Ovary (tissue), 10 donors: ENCODE measurements at places on chromosomes 13 and 19.

DNA sequence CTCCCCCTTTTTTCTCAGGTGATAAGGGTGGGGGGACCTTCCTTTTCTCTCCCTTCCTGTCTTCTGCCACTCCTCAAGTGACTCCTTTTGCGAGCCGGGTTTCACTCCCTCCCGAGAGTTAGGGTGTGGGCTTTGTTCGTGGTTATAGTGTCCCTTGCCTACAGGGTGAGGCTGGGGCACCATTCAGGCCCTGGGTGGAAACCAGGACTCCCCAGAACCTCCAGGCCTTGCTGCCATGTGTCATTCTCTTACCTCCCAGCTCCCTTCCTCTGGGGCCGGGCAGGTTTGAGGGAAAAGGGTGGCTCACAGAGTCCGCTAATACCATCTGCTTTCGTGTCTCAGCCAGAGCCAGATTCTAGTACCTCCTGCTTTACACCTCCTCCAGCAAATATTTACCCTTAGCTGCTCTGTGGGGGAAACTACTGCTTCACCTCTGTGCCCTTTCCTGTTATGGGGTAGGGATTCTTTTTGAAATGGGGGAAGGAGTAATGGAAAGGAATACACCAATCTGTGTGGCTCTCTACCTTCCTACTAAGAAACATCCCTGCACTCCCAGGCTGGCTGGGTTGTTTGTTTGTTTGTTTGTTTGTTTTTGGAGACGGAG is 2.8 kb downstream of the ACTN4 start:
- DNase-seq: no peak

DNA sequence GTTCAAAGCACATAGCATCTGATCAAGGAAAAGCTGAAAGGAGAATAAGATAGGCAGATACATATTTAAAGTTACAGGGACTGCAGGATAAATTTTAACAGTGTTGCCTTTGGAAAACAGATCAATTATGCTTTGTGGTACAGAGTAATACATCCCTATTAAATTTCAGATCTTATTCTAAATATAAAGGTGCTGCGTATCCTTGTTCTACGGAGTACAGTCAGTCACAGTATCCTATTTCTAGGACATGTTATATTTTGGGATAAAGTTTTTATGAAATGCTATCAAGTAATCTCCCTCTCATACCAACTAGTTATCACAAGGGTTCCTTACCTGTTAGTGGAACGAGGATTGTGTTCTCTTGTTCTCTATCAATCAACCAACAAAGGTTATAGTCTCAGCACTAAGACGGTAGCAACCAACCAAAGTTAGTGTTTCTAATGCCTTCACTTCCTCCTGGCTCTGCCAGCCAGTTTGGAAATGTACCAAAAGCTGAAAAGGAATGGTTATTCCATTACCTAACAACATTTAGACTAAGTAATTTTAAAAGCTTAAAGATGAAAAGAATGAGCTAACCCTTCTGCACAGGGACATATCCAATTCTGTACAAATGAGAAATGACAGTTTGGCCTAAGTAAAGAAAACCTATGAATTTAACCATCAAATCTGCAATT is 35.2 kb downstream of the TSC22D1 start:
- DNase-seq: no peak

DNA sequence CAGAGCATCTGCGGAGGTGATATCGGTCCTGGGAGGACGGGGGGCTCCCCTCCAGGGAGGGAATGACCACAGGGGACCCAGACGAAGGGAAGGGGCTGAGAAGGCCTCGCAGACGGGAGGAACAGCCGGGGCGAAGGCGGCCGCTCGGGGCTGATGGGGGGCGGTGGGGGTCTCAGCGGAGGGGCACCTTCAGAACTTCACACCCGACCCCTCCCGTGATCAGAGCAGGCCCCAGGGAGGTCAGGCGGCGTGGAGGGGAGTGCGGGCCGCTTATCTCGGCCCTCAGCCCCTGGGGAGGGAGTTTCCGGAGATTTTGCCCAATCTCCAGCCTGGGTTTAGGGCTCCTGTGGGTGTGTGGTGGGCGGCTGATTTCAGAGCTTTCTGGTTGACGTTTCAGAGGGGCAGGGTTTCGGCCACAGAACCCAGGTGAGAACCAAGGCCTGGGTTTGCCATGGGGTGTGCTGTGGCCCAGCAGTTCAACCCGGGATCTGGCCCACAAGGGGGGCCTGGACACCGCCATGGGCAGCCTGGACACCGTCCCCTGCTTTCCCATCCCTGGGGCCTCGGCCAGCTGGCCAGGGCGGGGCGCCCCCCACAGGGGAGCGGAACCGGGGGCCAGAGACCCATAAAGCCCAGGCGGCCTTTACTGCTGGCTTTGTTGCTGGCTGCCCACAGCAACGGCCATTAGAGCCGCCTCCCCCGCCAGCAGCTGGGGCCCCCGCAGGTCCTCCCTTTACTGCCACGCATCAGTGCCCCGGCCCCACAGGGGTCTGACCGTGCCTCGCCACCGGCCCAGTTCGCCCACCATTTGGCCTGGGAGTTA is 29.0 kb downstream of the ARID3A start:
- no peak for DNase-seq

DNA sequence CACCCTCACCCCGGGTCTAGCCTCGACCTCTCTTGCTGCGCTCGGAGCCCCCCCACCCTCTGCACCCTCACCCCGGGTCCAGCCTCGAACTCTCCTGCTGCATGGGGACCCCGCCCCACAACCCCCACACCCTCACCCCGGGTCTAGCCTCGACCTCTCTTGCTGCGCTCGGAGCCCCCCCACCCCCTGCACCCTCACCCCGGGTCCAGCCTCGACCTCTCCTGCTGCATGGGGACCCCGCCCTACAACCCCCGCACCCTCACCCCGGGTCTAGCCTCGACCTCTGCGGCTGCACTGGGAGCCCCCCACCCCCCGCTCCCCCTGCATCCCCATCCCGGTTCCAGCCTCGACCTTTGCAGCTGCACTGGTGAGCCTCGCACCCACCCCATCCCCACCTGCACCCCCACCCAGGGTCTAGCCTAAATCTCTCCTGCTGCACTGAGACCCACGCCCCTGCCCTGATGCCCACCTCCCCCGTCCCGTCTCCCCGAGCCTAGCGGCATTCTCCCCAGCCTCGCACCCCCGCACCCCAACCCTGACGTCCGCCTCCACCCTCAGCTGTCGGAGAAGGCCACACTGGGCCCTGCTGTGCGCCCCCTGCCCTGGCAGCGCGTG is 1.8 kb downstream of the CFD start:
- no peak for DNase-seq

GRCh38 chr19:54207983-54208783 is 7.5 kb downstream of the RPS9 start:
- peak; percentile 92 for DNase-seq
